ENCODE measurements at places on chromosomes 11 and 22.

GRCh38 chr11:93192163-93192562, 5.6 kb downstream of the SLC36A4 start:
- DNase-seq, result no peak

DNA sequence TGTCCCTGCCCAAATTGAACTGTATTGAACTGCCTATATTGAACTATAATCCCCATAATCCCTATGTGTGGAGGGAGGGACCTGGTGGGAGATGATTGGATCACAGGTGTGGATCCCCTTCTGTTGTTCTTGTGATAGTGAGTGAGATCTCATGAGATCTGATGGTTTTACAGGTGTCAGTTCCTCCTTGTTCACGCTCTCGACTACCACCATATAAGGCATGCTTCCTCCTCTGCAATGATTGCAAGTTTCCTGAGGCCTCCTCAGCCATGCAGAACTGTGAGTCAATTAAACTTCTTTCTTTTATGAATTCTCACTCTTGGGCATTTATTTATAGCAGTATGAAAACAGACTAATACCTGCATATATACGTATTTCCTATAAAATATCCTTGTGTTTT, 206.5 kb upstream of the PDGFD start:
- DNase-seq, result no peak

- DNase-seq, result no peak
Measured at GRCh38 chr11:35116245-35116644, 22.7 kb upstream of the CD44 start.

- DNase-seq, result no peak
Measured at GRCh38 chr11:124761301-124762104, 587 bp downstream of the ESAM start.

GRCh38 chr11:57378186-57378585, 2.8 kb downstream of the PRG3 start:
- no peak for DNase-seq

GRCh38 chr22:32848226-32848625, 46.7 kb downstream of the TIMP3 start:
- DNase-seq, result no peak

DNA sequence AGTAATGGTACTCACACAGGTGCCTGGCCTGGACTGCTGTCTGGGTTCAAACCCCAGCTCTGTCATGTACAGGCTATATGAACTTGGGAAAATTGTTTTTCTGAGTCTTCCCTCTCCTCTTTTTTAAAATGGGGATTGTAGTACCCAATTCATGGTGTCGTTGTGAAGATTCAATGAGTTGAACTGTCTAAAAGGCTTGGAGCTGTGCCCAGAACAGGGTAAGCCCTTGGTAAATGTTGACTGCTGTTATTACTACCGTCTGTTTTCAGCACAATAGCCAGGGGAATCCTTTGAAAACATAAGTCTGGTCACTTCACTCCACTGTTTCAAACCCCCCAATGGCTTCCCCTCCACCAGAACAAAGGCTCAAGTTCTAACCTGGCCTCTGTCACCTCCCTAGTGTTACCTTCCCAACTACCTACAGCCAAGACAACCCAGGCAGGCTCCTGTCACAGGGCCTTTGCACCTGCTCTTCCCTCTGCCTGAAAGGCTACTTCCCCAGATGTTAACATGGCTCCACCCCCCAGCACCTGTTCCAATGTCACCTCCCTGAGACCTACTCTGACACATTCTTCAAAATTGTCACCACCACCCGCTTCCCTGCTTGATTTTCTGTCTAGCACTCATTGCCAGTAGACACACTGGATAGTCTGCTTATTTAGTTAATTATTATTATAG, 152.8 kb downstream of the CHST1 start:
- no peak for DNase-seq

- no peak for DNase-seq
Measured at GRCh38 chr11:2259466-2259830, 10.9 kb downstream of the ASCL2 start.

DNA sequence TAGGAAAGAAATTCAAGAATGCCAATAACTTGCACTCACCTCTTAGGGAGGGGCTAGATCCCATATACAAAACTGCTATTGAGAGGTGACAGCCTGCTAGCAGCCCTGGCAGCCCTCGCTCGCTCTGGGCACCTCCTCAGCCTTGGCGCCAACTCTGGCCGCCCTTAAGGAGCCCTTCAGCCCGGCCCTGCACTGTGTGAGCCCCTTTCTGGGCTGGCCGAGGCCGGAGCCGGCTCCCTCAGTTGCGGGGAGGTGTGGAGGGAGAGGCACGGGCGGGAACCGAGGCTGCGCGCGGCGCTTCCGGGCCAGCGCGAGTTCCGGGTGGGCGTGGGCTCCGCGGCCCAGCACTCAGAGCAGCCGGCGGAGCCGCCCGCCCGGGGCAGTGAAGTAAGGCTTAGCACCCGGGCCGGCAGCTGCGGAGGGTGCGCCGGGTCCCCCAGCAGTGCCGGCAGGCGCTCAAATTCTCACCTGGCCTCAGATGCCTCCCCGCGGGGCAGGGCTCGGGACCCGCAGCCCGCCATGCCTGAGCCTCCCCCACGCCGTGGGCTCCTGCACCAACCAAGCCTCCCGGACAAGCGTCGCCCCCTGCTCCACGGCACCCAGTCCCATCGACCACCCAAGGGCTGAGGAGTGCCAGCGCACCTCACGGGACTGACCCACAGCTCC, 329.9 kb downstream of the FAM181B start:
- DNase-seq, result no peak

DNA sequence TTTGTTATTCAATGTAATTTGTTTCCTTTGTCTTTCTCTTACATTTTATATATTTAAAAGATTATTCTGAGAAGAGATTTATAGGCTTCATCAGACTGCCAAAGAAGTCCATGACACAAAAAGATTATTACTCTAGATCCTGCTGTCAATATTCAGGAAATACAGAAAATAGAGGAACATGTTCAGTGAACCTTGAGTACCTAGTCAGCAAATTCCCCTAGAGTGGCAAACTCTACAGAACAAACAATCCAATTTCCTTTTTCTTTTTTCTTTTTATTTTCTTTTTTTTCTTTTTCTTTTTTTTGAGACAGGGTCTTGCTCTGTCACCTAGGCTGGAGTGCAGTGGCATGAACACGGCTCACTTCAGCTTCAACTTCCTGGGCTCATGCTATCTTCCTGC, 23.9 kb downstream of the TTC17 start:
- DNase-seq, result no peak

- DNase-seq, result no peak
Measured at GRCh38 chr11:34219941-34220370, 114.5 kb downstream of the NAT10 start.

DNA sequence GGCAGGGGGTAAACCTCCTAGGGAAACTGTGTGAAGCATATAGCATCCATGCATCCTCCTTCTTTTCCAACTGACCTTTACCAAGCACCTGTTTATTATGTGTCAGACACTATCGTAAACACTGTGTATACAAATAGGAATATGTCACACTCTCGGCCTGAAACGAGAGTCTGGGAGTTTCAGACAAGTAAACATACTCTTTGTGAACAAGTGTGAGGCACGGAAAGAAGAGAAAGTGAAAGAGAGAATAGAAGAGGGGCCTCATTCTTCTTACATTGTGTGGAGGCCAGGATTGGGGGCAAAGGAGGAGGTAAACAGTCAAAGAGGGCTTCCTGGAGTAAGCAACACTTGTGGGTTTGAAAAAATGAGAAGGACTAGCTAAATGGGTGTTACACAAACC, 16.4 kb downstream of the CSNK2A3 start:
- no peak for DNase-seq

DNA sequence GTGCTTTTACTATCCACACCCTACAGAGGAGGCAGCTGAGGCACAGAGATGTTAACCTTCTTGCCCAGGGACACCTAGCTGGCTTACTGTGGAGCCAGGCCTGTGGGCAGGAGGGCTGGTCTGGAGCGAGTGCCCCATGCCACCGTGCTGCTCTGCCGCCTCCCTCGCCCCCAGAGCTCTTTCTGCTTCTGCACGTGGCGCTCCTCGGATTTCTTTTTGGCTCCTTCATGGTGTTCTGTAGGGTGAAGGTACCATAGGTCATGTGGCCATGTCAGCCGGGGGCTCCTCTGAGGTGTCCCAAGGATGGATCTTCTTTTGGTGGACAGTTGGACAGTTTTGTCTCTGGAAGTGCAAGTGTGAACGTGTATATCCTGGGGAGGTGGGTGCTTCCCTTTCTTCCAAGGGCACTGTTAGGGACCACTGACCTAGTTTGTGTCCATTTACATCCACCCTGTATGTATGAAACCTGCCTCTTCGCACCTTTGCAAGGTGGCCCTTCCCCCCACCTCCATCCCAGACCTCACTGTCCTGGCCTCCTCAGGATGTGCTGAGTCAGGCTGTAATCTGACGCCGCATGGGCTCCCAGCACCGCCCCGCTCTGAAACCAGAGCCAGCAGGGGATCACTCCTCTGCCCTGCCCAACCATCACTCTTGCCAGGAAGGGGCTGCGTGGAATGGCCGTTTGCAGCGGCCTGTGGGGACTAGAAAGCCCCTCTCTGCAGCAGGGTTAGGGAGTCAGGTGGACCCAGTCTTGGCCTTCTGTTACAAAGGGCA, 31.7 kb downstream of the POLR3H start:
- DNase-seq, result no peak

DNA sequence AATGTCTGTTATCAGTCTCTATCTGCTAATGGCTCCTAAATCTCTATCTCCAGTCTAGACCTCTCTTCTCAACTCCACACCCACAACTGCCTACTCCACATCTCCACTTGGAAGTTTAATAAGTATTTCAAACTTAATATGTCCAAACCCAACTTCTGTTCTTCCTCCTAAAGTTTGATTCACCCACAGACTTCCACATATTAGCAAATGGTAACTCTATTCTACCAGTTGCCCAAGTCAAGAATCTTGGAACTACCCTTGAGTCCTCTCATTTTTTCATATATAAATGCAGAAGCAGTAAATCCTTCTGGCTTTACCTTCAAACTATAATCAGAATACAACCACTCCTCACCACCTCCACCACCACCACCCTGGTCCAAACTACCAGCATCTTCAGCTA, 6.7 kb upstream of the JAML start:
- no peak for DNase-seq

DNA sequence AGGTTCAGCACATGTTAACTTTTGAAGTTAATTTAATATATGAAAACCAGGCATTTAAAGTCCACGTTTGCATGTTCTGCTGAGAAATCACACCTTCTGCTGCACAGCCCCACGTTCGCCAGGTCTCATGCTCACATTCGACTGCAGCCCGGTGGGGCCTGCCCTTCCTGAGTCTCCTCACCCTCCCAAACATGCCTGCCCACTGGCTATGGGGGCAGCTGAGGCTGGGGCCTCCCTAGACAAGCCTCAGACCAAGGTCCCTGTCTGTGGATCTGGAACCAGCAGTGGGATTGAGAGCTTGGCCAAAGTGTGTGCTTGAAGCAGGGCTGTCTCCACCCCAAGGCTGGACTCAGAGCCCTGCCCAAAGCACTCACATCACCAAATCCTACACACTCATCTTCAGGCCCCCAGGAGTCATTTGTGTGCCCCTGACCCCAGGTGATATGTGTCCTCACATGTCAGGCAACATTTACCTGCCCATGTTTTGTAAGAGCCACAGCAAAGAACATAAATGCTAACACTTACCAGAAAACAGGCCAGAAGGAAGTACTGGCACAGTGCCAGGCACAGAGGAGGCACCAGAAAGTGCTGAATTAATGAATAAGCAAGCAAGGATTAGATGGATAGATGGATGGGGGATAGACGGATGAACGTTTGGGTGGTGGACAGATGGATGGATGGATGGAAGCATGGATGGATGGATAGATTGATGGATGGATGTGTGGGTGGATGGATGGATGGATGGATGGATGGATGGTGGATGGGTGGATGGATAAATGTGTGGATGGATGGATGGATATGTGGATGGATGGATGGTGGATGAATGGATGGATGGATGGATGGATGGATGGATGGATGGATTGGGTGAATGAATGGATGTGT, 9.4 kb upstream of the FADD start:
- DNase-seq, result no peak

DNA sequence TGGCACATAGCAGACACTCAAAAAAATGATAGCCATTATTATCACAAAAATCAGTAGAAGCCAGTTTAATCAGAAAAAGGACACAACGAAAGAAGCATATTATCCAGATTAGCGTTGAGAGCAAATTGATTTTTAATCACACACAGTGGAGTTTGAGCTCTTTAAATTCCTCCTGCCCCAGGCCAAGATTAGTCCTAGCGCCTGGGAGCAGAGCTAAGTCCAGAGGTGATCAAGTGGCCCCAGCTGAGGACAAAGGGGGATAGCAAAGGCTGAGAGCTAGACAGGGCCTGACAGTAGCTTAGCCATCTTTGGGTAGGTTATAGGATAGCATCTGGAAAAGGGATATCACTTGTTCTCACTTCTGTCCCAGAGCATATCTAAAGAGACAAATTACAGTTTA, 133.6 kb downstream of the NXPE2 start:
- DNase-seq, result no peak

DNA sequence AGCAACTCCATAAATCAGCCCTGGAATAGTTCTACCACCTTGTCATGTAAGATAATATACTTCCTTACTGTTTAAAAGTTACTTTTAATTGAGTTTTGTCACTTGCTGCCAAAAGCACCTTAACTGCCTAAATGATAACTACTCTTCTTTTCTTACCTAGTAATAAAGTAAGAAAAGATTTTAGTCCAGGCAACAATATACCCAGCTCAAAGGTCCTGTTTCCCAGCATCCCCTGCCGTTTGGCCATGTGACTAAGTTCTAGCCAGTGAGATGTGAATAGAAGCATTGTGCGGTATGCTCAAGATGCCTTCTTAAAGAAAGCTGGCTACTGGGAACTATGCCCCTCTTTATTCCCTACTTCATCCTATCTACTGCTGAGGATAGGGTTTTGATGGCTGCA, 39.4 kb upstream of the CCDC34 start:
- no peak for DNase-seq

GRCh38 chr11:59273373-59273841, 60.7 kb upstream of the MPEG1 start:
- no peak for DNase-seq

DNA sequence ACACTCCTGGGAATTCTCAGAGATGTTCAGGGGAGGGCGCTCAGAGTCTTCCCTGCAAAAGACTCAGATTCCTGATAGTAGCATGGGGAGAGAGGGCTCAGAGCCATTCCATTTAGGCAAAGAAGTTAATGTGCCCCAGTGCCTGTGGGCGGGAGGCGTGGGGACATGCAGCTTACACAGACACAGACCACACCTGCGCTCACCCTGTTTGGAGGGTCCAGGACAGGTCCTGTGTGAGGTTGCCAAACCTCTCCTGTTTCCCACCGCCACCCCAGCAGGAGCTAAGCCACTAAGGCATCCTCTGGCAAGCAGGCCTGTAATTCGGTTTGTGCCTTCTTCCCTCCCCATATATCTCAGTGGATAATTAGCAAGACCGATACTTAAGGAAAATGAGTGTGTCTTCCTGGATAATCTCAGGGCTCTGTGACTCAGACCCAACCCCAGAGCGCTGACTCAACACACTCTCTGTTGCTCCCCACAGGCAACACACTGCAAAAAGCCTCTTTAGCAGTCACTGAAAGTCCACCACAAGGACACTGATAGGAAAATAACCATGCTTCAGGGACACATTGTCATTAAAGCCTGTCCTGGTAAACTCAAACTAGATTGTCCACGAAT, 118.9 kb upstream of the LMO1 start:
- DNase-seq, result no peak

Measured in activated CD4-positive, alpha-beta T cell treated with anti-CD3 and anti-CD28 coated beads, Interleukin-2, amount 50 U/mL, for 48 hours (primary cell).